ENCODE measurements at places on chromosomes 4 and X. TPM values are rescaled to one million over a fixed set of nuclear protein-coding genes. Genes with fewer than 3 reads are reported as not detected.

DNA sequence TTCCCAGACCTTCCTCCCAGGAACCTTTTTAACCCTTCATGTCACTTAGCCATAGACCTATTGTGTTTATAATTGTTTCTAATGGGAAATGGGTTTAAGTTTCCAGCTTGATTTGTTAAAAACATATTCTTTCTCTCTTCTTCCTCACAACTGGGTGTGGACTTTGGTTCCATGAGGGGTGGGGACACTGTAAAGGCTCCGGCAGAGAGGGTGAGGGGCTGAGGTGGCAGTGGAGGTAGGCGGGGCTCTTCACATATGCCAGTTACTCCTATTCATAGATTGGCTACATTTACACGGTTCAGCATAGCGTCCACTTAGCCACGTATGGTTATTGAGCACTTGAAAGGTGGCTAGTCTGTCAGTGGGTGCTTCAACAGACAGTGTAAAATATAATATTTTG, 7.8 kb downstream of the INTS6L start:
- DNase-seq = no peak

DNA sequence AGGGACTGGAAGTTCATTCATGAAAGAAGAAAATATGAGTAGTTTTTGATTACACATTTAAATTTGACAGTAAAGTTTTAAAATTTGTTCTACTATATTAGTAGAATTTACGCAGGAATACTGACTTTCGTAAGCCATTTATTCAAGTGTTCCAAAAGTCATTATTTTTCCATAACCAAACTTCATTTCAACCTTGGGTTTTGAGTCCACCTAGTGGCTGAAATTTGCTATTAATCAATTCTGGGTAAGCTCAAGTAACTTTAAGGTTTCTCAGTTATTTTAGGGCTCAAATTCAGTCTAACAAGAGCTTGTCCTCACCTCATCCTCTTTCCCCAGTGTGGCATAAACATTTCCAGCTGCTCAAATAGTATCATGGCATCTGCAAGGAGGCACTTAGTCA, 175.4 kb downstream of the SH3BGRL start:
- DNase-seq = no peak

- no peak for DNase-seq
Measured at GRCh38 chr4:164803702-164804101, 49.8 kb downstream of the SMIM31 start.

GRCh38 chr4:37561196-37561802, 124.9 kb downstream of the RELL1 start:
- no peak for DNase-seq

DNA sequence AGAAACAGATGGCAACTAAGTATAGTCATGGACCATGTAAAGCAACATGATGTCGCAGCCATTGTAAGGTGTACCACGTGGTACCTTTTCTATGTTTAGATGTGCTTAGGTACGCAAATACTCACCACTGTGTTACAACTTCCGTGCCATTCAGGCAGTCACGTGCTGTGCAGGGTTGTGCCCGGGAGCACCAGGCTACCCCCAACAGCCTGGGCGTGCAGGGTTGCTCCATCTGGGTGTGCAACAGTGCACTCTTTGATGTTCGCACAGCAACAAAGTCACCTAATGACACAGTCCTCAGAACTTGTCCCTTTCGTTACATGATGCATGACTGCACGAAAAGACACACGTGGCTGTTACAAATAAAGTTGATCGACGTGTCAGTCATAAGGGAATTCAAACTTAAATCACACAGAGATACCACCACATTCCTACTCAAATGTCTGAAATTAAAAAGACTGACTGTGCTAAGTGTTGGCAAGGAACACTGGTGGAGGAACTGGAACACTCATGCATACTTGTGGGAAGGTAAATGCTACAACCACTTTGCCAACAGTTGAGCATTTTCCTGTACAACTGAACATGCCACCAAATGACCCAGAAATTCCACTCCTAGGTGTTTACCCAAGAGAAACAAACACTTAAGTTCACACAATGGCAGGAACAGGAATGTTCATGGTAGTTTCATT, 24.3 kb downstream of the CPLX1 start:
- DNase-seq = no peak

DNA sequence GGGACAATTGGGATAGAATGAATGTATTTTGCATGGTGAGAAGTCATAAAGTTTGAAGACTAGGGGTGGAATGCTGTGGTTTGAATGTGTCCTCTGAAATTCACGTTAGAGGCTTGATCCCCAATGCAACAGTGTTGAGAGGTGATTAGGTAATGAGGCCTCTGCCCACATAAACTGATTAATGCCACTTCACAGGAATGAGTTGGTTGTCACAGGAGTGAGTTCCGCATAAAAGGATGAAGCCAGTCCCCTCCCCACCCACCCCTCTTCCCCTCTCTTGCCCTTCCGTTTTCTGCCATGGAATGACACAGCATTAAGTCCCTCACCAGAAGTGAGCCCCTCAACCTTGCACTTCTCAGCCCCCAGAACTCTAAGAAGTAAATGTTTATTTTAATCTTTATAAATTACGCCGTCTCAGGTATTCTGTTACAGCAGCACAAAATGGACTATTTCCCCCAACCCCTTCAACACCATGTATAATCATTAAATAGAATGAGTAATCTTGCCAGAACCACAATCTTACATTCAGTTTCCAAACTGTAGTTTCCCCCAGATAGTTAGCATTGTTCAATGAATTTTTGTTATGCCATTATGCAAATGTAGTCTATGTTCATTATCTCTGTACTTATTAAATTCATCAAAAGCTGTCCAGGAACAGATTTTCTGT, 5.5 kb upstream of the MMAA start:
- DNase-seq = no peak

DNA sequence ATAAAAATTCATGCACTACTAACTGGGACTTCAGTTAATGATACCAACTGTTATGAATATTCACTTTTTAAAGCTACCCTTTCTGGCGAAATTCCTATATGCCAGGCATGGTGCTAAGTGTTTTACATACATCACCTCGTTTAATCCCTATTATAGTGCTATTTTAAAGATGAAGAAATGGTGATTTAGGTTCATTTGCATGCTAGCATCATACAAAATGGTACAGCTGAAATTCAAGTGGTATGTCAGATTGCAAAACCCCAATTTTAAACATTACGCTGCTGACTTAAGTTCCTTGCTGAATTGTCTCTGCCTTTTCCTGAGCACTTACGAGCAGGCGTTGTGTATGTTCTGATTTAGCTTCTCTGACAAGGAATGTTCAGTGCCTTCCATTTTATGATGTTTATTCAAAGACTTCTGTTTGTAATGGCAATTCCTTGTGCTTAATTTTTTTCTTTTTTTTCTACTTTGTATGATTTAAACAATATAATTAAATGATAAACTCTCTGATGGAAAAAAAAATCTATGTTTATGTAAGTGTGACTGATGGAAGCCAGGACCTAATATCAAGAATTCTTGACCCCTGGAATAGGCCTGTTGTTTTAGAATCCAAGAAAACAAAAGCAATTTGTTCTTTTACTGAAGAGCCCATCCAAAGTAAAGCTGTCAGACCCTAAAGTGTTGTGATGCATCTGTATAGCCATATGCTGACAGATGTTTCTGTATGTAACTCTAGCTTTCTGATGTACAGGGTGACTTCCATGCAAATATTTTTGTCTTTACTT, 148.1 kb downstream of the PCDH7 start:
- DNase-seq = no peak

DNA sequence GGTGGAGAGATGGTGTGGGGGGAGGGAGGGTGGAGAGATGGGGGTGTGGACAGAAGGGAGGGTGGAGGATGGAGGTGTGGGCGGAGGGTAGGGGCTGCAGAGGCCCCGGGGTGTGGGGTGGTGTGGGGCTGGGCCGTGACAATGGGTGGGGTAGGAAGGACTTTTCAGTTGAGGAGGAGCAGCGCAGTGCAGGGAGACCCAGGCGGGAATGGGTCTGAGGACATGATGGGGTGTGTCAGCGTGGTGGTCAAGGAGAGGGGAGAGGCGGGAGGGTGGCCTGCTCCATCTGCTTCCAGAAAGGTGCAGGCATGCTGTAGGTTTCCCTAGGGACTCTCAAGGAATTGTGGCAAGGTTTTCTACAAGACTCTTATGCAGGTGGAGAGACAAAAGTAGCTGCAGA, 48.9 kb downstream of the RGS12 start:
- DNase-seq = no peak

GRCh38 chr4:112704991-112705845, 68.3 kb downstream of the LARP7 start:
- peak; percentile 42 for DNase-seq

DNA sequence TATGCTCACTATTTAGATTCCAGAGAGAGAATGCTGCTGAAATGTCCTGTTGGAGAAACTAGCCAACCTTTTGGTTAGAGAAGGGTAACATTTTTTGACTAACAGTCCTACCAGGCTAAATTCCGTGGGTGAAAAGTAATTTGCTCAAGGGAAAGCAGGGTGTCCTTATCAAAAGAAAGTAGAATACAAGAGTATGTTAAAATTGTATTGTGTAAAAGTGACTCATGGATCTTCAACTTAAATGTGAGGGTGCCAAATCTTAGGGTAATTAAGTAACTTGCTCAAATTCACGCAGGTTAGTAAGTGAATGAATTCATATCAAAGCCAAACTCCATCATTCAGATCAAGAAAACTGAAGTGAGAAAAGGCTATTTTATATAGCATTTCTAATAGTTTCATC, 81.7 kb downstream of the PCDH7 start:
- DNase-seq = no peak

GRCh38 chrX:139905743-139906142, 27.1 kb downstream of the ATP11C start:
- no peak for DNase-seq

- no peak for DNase-seq
Measured at GRCh38 chrX:3094261-3094660, 53.0 kb downstream of the ARSF start.

GRCh38 chr4:165540206-165540830, 161.5 kb downstream of the CPE start:
- no peak for DNase-seq

DNA sequence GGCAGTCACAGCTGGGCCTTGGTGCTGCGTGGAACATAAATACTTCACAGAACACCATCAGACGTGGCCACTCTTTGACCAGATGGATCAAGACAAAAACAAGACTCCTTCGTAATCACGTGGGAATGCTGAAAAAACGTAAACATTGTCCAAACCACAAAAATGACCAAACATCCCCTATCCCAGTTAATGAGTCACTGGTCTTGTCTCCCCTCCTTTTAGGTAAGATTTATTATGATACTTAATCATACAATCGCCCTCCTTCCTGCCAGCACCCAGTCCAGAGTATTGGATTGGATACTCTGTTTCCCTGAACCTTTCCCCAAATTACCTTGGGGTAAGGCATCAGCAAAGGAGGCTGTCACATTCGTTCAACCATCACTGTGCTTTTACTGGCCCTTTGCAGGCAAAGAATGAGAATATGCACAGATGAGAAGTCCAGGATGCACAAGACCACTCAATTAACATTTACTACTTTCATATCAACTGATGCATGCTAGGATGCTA, 601 bp upstream of the TCEANC start:
- DNase-seq = no peak

DNA sequence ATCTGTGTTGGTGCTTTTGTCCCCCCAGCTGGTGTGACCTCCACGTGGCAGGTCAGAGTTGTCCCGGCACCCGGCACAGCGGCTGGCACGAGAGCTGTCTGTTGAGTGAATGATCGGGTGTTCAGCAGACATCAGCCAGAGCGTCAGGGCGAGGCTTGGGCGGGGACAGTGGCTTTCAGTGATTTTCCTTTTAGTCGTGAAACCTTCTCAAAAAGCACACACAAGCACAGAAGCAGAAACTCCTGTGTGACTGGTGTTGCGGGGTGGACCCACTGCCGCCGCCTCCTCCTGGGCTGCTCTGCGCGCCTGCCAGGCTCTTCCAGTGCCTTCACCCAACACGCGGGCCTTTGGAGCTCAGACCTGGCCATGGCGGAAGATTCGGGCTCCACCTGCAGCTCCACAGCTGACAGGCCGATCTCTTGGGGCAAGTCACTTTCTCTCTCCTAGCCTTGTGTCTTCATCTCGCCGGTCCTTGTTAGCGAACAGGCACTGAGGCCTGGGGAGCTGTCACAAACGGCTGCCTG, 51.4 kb upstream of the HGFAC start:
- DNase-seq = no peak

GRCh38 chr4:147942729-147943128, 210.8 kb downstream of the ARHGAP10 start:
- DNase-seq = no peak

GRCh38 chr4:66544281-66544680, 874.0 kb upstream of the EPHA5 start:
- no peak for DNase-seq

DNA sequence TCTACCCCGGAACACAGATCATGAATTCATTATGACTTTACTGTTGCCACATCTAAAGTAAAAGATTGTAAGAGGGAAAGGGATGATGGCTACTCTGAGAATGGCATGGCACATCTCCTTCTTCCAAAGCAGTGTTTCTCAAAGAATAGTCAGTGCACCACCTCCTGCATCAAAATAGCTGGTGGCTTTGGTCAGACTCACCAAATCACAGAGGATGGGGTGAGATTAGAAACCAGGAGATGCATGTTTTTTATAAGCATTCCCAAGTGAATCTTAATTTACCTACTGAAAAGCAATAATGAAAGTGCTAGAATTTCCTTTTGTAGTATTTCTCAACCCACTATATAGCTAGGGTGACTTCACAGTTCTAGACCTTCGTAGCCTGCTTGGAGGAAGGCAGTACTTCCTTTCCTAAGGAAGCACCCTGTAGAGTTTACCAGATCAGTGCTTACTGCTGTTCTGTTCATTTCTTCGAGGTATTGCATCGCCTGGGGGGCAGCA, 340.8 kb upstream of the KLF3 start:
- DNase-seq = no peak

DNA sequence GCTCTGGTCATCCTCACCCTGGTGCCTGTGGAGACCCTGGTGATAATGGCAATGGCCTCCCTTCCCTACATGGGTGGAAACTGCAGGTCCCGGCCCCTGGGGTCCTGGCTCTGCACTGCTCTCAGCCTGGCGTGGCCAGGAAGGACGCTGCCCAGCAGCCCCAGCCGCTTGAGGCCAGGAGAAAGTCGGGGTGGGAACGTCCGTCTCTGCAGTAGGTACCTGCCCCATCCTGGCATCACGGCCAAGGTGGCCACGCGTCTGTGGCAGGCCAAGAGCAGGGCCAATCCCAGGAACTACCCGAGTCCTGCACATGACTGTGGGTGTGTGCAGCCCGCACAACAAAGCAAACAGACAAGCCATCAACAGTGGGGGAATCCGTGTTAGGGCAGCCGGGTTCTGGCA, 33.8 kb downstream of the FGFRL1 start:
- peak; percentile 26 for DNase-seq

- DNase-seq = no peak
Measured at GRCh38 chr4:151561551-151562256, 152.7 kb downstream of the FHIP1A start.

- DNase-seq = no peak
Measured at GRCh38 chr4:76028350-76028765, 5.1 kb upstream of the CXCL10 start.

GRCh38 chr4:2362266-2363055, 56.0 kb downstream of the ZFYVE28 start:
- no peak for DNase-seq

Gene TIGD2
- 3.6 TPM for total RNA-seq

Gene UGT2A1
- not detected for total RNA-seq

Gene GAR1
- total RNA-seq = 2.6 TPM

Gene ARHGEF38
- total RNA-seq = 22.4 TPM

Gene VSIG4
- 38.9 TPM for total RNA-seq

Gene NDUFB11
- 66.7 TPM for total RNA-seq

Gene PAGE5
- not detected for total RNA-seq

Gene GUCY1A1
- 7.6 TPM for total RNA-seq

Gene FDCSP
- not detected for total RNA-seq

All from body of pancreas (tissue), 4 donors.